ENCODE measurements at places on chromosomes 11 and 22.

DNA sequence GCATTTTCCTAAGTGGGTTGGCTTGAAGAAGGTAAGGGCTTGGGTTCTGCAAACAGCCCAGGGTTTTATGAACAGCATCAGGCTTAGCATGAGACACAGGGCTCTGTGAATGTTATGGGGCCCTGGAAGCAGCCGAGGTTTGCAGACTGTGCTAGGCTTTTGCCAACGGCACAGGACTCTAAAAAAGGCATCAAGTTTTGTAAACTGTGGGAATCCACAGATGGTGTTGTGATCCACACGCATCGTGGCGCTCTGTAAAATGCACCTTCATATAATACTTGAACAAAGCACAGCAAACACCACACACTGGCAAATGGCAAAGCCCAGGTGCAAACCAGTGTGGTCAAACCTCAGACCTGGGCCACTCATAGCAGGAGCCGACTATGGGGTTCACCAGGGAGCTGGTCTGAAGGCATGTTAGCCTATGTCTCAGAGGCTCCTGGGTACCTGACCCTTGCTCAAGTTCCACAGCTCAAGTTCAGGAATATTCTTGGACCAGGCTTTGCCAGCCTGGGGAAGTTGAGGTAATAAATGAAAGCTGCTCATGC is 2.4 kb upstream of the SLCO2B1 start:
- DNase-seq = no peak

GRCh38 chr11:64799623-64800302 is 3.3 kb downstream of the MAP4K2 start:
- DNase-seq = no peak

DNA sequence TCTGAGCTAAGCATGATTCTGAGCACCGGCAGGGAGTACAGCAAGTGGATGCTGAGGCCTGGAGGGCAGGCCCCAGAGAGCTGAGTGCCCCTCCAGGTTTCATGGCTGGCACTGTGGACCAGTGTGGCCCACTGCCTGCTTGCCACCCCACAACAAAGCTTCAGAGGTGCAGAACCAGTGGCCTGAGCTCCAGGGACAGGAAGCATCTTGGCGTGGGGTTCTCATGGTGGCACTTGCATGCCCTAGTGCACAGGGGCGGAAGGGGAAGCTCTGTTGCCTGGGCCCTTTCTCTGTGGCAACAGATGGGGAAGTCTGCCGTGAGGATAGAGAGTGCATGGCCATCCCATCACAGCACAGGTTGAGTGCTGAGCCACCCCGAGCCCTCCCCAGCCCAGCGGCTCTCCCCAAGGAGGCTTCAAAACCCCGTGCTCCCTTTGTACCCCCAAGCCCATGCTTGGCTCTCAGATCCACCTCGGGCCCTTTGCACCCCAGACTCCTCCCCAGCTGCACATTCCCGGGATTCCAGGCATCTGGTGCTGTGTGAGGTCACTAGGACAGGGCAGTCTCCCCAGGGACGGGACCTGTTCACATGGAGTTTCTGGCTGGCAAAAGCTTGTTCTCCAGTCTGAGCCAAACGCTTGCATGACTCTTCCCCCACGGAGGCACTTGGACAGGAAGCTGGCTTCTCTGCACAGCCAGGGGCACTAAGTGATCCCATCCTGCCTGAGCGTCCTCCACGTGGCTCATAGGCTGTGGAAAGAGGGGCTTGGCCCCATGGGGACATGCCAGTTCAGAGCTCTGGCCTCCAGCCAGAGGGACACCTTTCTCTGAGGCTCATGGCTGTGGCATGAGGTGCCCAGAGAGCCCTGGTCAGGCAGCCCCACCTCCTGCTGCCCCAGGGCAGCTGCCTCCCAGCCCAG is 4.2 kb downstream of the SLC25A1 start:
- DNase-seq = no peak

DNA sequence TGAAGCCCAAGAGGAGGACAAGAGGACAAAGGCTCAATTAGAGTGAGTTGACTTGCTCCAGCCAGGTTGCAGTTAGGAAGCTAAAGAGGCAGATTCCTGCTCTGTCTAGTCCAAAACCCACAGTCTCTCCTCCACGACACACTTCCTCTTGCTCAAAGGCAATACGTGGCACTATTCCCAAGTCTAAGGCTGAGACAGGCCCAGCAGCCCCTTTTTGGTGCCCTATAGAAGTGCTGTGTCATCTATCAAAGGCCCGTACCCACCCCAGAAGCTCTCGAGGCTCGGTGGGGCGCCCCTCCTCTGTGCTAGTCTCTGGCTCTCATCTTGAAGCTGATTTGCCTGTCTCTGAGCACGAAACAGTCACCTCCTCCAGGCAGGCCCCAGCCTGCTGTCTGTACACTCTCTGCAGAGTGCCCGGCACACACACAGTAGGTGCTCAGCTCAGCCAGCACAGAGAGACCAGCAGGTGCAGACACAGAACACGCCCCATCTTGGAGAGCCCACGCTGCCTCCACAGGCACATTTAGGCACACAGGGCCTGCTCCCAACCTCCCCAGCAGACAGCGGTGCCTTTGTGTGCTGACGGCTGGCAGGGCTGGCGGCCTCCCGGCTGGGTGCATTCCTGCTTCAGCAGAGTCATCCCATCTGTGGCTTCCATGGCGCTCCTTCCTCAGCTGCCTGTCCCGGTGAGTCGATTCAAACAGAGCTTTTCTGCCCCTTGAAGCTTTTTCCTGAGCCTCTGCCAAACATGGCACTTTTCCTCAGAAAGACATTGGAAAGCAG is 52.8 kb downstream of the MYH9 start:
- no peak for DNase-seq

DNA sequence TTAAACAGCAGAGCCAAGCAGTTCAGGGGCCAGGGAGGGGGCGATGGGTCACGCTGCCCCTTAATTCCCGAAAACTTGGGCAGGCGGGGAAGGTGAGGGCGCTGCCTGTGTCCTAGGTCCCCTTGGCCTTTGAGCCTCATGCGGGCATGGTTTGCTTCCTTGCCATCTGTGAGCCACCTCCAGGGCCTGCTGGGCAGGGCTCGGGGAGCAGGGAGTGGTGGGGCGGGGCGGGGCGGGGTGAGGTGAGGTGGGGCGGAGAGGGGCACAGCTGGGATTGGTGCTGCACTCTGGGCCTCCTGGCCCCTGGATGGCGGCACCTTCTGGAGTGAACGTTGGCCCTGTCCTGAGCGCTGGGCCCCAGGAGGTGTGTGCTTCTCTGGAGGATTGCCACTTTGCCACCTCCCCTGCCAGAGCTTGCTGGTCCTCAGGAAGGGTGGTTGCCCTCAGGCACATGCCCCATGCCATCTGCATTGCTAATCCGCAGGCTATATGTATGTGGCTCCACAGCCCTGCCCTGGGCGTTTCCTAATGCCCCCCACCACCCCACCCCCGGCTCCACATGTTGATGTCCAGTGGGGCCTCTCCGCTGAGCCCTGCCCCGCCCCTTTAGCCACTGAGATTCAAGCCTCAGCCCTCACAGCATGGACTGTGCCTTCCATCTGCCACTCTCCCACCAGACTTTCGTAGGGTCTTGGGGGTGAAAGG is 352.5 kb downstream of the TBC1D22A start:
- no peak for DNase-seq

- DNase-seq = no peak
Measured at GRCh38 chr22:32700191-32700882, 101.2 kb upstream of the TIMP3 start.

DNA sequence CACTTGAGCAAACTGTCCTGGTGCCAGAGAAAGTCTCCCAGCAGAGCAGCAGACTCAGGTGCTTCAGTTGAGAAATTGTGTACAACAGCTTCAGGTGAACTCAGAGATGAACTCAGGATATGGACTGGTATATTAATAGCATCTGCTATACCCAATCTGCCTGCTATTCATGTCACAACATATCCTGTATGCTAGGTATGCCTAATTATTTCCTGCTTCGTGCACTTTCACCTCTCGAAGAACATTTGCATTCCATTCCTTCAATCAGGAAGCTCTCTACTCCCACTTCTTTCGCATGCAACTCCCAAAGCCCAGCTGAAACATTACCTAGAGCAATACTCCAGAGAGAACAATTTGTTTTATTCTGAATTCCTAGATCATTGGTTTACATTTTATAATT is 207.7 kb downstream of the KCNA4 start:
- DNase-seq = no peak

GRCh38 chr11:34654483-34655334 is 33.8 kb downstream of the EHF start:
- DNase-seq = peak; percentile 36

DNA sequence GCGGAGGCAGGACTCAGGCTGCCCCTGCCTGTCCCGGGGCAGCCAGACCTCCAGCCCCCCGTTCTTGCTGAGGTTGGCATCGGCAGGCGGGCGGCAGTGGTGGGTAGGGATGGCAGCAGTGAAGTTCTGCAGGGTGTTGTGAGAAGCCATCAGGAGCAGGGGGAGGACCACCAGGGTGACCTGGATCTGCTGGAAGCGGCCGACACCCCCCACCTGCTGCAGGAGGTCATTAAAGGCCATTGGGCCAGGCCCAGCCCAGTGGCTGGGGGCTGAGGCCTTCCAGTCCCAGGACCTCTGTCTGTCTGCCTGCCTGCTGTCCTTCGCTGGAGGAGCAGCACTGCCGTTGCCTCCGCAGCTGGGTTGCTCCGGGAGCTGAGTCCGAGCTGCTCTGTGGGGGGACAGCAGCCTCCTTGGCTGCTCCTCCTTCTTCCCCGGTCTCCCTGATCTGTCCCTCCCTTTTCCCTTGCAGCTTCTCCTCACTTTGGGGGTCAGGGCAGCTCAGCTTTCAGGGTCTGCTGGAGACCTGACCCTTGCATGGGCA is at the start of gene SLC22A6:
TSS of gene SLC22A6 (minus strand) at position 517 of the 541 bp plus-strand sequence. CDS start at position 240, 277 bp downstream.
- no peak for DNase-seq

Measured in HuH-7.5 (cell line).